ENCODE measurements at places on chromosomes 2 and 18.

GRCh38 chr2:46988230-46988629, 72.6 kb upstream of the MCFD2 start:
- DNase-seq = no peak

DNA sequence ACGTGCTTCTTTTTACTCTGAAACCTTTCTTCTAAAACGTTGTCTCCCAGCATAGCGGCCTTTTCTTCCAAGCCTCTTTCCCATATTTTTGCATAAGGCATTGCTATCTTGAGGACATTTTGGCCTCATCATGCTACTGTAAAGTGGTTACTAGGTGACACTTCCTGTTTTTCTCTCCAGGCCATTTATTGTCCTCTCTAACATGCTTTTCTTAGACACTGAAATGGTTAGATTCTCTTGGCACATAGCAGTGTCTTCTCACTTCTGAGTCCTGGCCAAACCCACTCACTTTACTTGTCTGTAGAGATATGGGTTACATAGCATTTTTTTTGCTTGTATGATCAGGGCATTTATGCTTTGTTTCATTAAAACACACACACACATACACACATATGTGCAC, 50.1 kb upstream of the KCNH7 start:
- DNase-seq = no peak

- DNase-seq = no peak
Observed at GRCh38 chr2:62184512-62185230, 11.2 kb upstream of the B3GNT2 start.

GRCh38 chr18:2921778-2922177, 75.0 kb downstream of the EMILIN2 start:
- no peak for DNase-seq

DNA sequence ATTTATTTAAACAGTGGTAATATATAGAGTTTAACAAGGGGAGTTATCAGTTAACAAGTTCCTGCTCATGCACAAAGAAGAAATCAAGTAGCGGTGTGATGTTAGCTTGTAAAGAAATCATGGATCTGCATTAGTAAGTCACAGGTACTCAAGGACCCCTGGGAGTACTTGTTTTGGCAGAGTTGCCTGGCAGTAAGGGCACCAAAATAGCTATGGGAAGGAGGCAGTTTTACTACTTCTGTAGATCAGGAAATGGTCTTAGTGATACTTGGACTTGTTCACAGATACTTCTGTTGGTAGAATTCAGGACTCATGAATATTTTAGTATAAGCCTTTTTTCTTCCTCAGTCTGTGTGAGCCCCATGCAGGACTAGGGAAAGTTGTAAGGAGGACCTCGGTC, 107.3 kb upstream of the IL1R2 start:
- DNase-seq = no peak

GRCh38 chr2:63048367-63049171, 2.1 kb upstream of the OTX1 start:
- DNase-seq = no peak

GRCh38 chr2:50181212-50181611, 850.7 kb downstream of the NRXN1 start:
- no peak for DNase-seq

GRCh38 chr2:70411483-70412125, 109.7 kb upstream of the FAM136A start:
- no peak for DNase-seq
